ENCODE measurements at places on chromosomes 3 and 15.

GRCh38 chr3:144221761-144222160 is 250.1 kb downstream of the DIPK2A start:
- no peak for DNase-seq
- no peaks in the 10 kb centered on the region for H3K4me1 ChIP-seq
- H3K27ac ChIP-seq = no peak overlapping the region

DNA sequence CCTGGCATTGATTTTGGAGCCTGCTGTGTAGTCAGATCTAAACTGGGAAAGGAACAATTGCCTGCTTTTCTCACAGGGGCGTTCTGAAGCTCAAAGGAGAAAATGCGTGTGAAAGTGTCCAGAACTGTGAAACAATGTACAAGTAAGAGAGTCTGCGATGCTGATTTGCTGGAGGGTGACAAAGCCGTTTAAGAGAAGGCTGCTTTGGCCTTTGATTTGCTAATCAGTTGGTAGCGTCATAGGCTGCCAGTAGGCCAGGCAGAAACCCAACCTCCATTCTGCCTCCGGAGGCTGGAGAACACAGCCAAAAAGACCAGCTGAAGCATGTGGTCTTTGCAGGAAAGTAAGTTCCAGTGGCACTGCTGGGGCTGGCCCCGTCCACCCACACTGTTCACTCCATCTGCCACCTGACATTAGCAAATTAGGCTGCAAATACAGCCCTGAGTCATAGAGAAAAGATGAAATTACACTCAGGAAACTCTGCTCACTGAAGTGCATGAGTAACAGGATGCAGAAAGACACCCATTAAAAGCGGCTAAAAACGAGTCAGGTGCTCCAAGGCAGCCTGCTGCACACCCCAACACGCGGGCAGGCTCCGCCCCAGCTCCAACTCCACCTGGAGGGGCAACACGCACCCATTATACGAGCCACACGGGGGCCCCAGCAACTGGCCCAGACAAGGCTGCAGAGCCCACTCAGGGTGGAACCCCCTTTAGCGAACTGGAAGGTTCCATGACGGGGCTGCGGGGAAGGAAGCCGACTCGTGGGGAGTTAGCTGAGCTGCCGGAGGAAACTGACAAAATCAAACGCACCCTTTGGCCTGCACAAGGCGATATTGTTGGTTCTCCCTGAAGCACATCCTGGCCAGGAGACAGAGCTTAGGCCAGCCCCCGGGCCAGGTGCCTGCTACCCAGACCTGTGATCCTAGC is 31.6 kb downstream of the ZDHHC19 start:
- no peak overlapping the region for H3K4me3 ChIP-seq
- no peaks in the 10 kb centered on the region for H3K36me3 ChIP-seq
- peaks cover 12% of the 10 kb centered on the region for H3K4me1 ChIP-seq
- no peaks in the 10 kb centered on the region for H3K27me3 ChIP-seq
- no peak for DNase-seq
- no peak overlapping the region for H3K27ac ChIP-seq

DNA sequence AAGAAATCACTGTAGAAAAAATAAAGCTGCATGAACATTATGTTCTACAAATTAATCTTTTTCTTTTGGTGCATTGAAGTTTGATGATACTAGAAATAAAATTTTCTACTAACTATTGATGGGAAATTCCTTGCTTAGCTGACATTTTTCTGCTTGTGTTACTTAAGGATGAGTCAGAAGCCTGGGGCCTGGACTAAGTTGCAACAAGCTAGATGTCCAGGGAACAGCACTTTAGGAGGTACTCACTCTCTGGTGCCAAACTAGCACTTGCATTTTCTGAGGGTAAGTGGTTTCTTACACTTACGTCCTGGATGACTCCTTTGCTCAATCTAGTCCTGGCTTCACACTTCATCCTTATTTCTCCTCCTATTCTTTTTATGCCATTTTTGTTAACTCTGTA is 945.1 kb downstream of the IGSF11 start:
- no peaks in the 10 kb centered on the region for H3K4me1 ChIP-seq
- H3K27ac ChIP-seq = no peak overlapping the region
- DNase-seq = no peak
- H3K36me3 ChIP-seq = no peaks in the 10 kb centered on the region
- no peak overlapping the region for H3K4me3 ChIP-seq

GRCh38 chr15:48720646-48721045 is 75.1 kb upstream of the FBN1 start:
- H3K4me3 ChIP-seq = no peak overlapping the region
- no peaks in the 10 kb centered on the region for H3K36me3 ChIP-seq
- no peak for DNase-seq
- H3K27ac ChIP-seq = no peak overlapping the region
- no peaks in the 10 kb centered on the region for H3K27me3 ChIP-seq
- no peaks in the 10 kb centered on the region for H3K4me1 ChIP-seq

GRCh38 chr3:163490119-163490518 is 1588.2 kb downstream of the SI start:
- no peaks in the 10 kb centered on the region for H3K27me3 ChIP-seq
- no peak for DNase-seq
- H3K36me3 ChIP-seq = no peaks in the 10 kb centered on the region
- no peak overlapping the region for H3K4me3 ChIP-seq
- H3K27ac ChIP-seq = no peak overlapping the region
- H3K4me1 ChIP-seq = no peaks in the 10 kb centered on the region

DNA sequence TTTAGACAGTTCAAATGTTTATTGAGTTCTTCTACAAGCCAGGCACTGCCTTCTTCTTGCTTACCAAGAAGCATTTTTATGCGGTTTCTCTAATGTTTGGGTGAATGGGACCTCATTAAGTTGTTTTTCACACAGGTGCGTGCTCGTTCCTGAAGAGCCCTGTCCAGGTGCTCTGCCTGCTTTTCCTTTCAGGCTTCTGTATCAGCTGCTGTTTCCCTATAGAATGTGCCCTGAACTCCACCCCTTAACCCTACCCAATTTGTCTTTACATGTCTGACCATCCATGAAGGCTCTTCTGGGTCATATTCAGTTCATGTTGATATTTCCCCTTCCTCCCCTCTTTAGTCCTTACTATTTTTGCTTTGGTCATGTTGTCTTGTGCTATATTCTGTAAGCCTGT is 22.4 kb upstream of the GOLGA6L10 start:
- no peaks in the 10 kb centered on the region for H3K4me1 ChIP-seq
- H3K27ac ChIP-seq = no peak overlapping the region
- H3K36me3 ChIP-seq = no peaks in the 10 kb centered on the region
- no peaks in the 10 kb centered on the region for H3K27me3 ChIP-seq
- no peak overlapping the region for H3K4me3 ChIP-seq

- H3K4me3 ChIP-seq = no peak overlapping the region
- H3K27ac ChIP-seq = no peak overlapping the region
- no peaks in the 10 kb centered on the region for H3K4me1 ChIP-seq
- H3K27me3 ChIP-seq = no peaks in the 10 kb centered on the region
- H3K36me3 ChIP-seq = no peaks in the 10 kb centered on the region
Measured at GRCh38 chr15:35992791-35993190, 446.8 kb upstream of the DPH6 start.

GRCh38 chr3:37730383-37730782 is 131.3 kb upstream of the CTDSPL start:
- H3K4me1 ChIP-seq = no peaks in the 10 kb centered on the region
- no peaks in the 10 kb centered on the region for H3K36me3 ChIP-seq
- H3K27me3 ChIP-seq = no peaks in the 10 kb centered on the region
- no peak overlapping the region for H3K27ac ChIP-seq
- DNase-seq = no peak

DNA sequence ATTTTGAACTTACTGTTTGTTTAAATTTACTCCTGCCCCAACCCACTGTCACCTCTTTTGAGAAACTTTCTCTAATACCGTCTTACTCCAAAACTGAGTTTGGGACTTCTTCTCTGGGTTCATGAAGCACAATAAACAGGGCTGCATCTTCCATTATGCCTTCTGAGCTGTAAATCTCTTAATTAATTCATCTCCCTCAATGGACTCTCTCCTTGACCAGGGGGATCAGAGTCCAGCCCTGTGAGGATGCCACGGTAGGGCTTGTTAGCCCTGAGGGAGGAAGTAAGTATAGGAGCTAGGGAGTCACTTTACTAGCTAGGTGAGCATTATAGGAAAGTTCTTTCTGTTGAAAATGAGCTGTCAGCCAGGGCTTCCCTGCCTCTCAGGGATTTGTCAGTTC is 299.3 kb upstream of the SATB1 start:
- H3K27me3 ChIP-seq = no peaks in the 10 kb centered on the region
- no peaks in the 10 kb centered on the region for H3K36me3 ChIP-seq
- H3K27ac ChIP-seq = no peak overlapping the region
- no peak overlapping the region for H3K4me3 ChIP-seq

GRCh38 chr3:7877312-7877711 is 624.3 kb upstream of the LMCD1 start:
- no peak overlapping the region for H3K27ac ChIP-seq
- H3K4me3 ChIP-seq = no peak overlapping the region
- DNase-seq = no peak
- no peaks in the 10 kb centered on the region for H3K4me1 ChIP-seq
- no peaks in the 10 kb centered on the region for H3K27me3 ChIP-seq
- no peaks in the 10 kb centered on the region for H3K36me3 ChIP-seq

- H3K27me3 ChIP-seq = no peaks in the 10 kb centered on the region
- no peak overlapping the region for H3K27ac ChIP-seq
- H3K4me3 ChIP-seq = no peak overlapping the region
- no peaks in the 10 kb centered on the region for H3K4me1 ChIP-seq
- H3K36me3 ChIP-seq = no peaks in the 10 kb centered on the region
Measured at GRCh38 chr3:102113421-102114041, 264.2 kb downstream of the NFKBIZ start.

GRCh38 chr15:79434361-79434760 is 2.2 kb downstream of the MINAR1 start:
- H3K27me3 ChIP-seq = peaks cover 10% of the 10 kb centered on the region
- H3K4me1 ChIP-seq = peaks cover 11% of the 10 kb centered on the region
- H3K27ac ChIP-seq = no peak overlapping the region
- DNase-seq = no peak
- no peaks in the 10 kb centered on the region for H3K36me3 ChIP-seq

DNA sequence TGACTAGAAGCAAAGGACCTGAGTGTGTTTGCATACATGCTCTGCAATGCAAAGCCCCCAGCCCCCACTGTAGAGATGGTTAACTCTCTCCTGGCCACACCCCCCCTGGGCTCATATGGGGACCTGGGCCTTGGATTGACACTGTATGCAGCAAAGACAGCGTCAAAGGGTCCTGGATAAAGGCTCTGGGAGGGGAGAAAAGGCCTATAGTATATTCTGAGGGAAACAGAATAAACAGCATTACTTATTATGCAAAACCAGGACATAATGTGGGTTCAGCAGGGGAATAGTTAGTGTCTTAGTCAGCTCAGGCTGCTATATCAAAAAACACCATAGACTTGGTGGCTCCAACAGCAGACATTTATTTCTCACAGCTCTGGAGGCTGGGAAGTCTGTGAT is 158.7 kb downstream of the APBA2 start:
- H3K4me3 ChIP-seq = no peak overlapping the region
- no peak for DNase-seq
- H3K4me1 ChIP-seq = no peaks in the 10 kb centered on the region
- H3K27me3 ChIP-seq = peaks cover 2% of the 10 kb centered on the region
- no peaks in the 10 kb centered on the region for H3K36me3 ChIP-seq
- H3K27ac ChIP-seq = no peak overlapping the region

DNA sequence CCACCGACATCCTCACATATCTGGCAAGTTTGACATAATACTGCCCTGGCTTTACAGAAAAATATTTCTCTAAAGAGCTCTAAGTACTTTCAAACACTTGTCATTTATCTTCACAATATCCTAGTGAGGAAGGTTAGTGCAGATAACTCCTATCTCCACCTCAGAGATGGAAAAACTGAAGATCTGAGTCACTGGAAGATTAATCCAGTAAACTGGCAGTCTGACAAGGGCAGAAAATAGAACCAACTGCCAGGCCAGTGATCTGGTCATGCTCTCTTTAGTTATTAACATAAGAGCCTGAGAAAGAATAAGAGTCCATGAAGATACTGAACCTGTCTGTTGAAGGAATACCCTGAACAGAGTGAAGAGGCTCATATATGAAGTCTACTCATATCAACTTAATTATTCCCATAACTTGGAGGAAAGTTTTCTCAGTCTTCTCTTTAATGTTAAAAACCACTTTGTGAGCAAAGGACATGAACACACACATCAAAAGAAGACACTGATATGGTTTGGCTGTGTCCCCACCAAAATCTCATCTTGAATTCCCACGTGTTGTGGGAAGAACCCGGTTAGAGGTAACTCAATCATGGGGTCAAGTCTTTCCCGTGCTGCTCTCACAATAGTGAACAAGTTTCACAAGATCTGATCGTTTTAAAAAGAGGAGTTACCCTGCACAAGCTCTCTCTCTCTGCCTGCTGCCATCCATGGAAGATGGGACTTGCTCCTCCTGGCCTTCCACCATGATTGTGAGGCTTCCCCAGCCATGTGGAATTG is 61.4 kb downstream of the GOLIM4 start:
- H3K27ac ChIP-seq = no peak overlapping the region
- peaks cover 32% of the 10 kb centered on the region for H3K36me3 ChIP-seq
- H3K4me1 ChIP-seq = no peaks in the 10 kb centered on the region
- H3K4me3 ChIP-seq = no peak overlapping the region
- DNase-seq = no peak

GRCh38 chr3:115272036-115272824 is 125.1 kb upstream of the ZBTB20 start:
- no peak overlapping the region for H3K27ac ChIP-seq
- H3K4me3 ChIP-seq = no peak overlapping the region
- no peak for DNase-seq
- H3K27me3 ChIP-seq = peaks cover 2% of the 10 kb centered on the region
